Esophagus mucosa (tissue), 1 donor: ENCODE measurements at places on chromosomes 2 and 18. TPM values are rescaled to one million over a fixed set of nuclear protein-coding genes. Genes with fewer than 3 reads are reported as not detected.

GRCh38 chr2:152078662-152079061, 20.2 kb downstream of the CACNB4 start:
- no peak for ATAC-seq

DNA sequence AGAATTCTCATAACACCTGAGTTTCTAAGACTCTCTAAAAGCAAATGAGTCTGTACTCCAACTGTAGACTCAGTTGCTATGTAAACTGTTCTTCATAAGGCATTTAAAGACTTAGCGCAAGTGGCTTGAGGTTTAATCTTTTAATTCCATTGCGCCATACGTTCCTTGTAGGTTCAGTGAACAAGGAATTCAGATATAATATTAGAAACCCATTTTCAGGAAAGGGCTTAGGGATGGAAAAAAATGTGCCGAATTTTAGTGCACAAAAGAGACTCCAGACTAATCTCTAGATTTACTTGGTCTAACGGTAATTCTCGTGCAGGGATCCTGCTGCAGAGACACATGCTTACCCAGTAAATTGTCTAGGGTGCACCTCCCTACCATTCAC, 268.9 kb upstream of the TANK start:
- no peak for ATAC-seq

GRCh38 chr18:75562216-75562615, 134.7 kb upstream of the SMIM21 start:
- ATAC-seq: no peak

- ATAC-seq: no peak
These were observed 791.0 kb upstream of the RAB6C start for GRCh38 chr2:129188451-129188850.

Gene GRP
- not detected for total RNA-seq

DNA sequence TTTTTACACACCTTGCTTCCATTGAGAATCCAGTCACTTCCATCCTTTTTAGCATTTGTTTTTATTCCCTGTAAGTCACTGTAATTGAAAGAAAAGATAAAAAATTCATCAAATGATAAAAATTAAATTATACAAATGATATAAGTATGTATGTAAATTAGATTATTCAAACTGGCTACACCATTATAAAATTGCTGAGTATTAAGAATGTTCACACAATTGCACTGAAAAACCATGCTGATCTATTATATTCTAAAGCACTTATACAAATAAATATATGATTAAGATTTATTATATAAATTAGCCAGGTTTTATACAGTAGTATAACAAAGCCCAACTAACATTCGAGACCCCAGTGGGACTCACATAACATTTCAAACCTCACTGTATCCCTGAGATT, 15.1 kb downstream of the ACADL start:
- ATAC-seq: no peak

Gene GALNT3
- 40.0 TPM for total RNA-seq

GRCh38 chr2:62217970-62218369, 22.1 kb downstream of the B3GNT2 start:
- no peak for ATAC-seq
